ENCODE measurements at places on chromosomes 2 and 18.

GRCh38 chr18:21210278-21210677, 31.8 kb upstream of the GREB1L start:
- DNase-seq: no peak

DNA sequence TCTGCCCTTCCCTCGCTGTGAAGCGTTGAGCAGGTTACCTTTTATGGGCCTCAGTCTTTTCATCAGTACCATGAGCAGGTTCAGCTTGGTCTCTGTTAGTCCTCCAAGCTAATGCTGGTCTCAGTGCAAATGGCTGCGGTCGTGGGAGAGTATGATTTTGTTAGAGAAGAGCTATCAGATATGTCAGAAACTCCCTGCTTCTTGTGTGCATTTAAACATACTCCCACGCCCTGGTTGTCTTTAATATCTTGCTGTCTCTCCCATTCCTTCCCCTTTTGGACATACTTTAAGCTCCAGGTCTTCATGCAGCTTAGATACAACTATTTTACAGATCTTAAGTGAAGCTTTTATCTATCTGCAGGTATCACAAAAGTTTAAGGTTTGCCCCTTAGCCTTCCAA, 62.9 kb downstream of the EFR3B start:
- no peak for DNase-seq

DNA sequence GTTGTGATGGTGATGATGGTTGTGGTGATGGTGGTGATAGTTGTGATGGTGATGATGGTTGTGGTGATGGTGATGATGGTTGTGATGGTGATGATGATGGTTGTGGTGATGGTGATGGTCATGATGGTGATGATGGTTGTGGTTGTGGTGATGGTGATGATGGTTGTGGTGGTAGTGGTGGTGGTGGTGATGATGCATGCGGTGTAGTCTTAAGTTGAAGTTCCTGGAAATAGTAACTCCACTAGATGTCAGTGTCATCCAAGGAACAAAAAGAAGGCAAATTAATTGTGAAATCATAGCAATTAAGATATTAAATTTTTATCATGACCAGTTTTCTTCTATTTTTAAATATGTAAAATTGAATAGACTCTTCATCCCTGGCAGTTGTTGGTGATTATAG, 309.2 kb downstream of the AGAP1 start:
- DNase-seq: no peak

DNA sequence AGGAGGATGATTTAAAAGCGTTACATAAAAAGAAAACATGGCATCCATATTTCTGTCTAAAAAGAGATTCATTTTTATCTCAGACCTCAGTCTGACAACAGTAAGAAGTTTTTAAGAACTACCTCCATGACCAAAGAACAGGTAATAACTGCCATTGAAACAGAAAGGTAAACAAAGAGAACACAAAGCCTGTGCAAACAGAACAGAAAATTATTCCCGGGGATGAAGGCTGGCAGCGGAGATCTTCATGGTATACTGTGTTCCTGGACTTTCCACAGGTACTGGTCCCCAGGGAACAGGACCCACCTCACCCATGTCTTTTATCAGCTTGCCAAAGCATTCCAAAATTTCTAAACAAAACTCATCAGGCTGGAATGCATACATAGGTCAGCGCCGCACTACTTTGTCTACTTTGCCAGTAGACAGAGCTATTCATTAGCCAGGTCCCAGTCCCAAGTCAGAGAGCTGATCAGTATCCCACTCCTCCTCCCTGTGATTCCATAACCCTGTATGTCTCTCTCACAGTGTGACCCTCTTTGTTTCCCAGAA, 277.3 kb downstream of the MBD2 start:
- DNase-seq: no peak

- DNase-seq: no peak
Measured at GRCh38 chr2:152565884-152566727, 151.2 kb downstream of the PRPF40A start.

DNA sequence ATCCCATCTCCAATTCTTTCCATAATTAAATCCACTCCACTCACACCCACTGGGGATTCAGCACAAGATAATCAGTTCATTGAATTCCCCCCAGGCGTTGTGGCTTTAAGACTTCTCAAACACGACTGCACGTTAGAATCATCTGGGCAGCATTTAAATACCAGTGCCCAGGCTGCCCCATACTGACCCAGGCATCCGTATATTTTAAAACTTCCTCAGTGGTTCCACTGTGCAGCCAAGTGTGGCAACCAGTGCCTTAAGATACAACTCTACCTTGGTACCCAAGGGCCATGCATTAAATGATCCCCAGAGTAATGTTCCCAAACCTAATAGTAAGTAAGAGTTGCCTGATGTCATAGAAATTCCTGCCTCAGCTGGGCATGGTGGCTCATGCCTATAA, 54.3 kb upstream of the BZW1 start:
- DNase-seq: no peak

- no peak for DNase-seq
Measured at GRCh38 chr2:185337033-185337432, 401.6 kb upstream of the FSIP2 start.

DNA sequence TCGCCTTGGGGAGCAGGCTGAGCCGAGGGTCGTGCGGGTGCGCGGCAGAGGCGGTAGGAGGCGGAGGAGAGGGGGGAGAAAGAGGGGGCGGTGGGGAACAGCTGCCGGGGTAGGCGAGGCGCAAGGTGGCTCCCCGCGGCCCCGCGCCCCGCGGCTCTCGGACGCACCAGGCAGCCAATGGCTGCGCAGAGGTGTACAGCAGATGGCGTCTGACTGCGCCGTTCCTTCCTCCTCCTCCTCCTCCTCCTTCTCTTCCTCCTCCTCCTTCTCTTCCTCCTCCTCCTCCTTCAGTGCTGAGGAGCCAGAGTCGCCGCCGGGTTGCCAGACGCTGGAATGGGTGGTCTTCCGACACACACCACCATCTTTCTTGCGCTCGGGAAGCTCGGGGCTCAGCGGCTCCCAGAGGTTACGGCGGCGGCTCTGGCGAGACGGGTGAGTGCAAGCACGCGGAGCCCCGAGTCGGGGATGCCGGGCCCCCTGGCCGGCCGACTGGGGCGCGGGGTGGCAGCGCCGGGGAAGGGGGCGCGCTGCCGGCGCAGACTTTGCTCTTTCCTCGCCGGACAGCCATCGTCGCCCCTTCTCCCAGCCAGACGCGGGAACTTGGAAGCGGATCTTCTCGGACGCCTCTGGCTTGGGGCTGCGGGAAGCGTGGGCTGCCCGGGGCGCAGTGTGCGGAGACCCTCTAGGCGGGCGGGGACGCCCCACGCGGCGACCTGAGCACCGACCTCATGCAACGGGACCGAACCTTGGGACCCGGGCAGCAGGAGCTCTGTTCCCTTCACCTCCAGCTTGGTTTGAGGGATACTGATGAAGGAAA, at the start of gene THSD7B:
THSD7B (plus strand) TSS at position 290 of the 817 bp plus-strand sequence. CDS start 116,634 bp downstream, outside the sequence.
- DNase-seq: no peak

GRCh38 chr2:37325625-37326071, 1.0 kb upstream of the PRKD3 start:
- DNase-seq: no peak

All from GM18507 (cell line).